ENCODE measurements at places on chromosomes 12 and 14.

DNA sequence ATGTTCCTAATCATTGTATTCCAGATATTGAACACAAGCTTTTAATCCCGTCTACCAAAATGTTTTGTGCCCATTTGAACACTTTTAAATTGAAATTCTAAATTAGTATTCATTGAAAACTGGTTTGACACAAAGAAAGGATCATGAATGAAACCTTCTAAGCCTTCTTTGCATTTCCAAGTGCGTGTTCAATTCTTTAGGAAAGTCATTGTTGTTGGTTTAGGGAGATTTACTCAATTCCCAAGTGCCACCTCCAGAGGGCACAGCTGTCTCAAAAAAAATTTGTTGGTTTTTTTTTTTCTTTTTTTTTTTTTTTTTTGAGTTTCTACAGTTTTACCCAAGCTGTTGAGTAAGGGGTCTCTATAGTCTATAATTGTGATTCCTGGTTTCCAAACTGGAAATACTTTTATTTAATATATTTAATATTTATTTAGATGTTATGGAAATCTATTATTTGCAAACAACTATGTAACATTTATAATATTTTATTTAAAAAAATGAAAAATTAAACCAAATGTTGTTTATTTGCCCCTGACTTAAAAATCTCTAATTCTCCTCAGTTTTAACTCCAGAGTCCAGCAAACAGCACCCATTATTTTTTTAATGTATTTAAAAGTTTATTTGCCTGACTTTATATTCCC lies 79.9 kb downstream of the NEDD1 start:
- DNase-seq, result no peak

- DNase-seq, result no peak
These were observed 73.7 kb downstream of the DCAF5 start for GRCh38 chr14:69079188-69079742.

- DNase-seq, result no peak
These were observed 780 bp downstream of the TBC1D15 start for GRCh38 chr12:71840231-71840847.

DNA sequence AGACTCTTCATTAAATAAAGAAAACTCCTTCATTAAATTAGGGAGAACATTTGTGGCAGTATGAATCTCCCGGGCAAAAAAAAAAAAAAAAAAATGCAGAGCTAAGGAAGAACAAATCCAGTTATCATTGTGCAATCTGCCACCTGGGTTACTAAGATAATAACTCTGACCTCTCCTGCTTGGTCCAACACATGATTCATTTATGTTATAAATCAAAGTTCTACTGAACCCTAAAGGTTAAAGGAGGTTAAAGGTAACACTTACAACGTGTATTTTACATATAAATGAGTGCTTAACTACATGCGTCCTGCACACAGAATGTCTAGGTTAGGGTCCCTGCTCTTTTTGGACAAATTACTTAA lies 4.2 kb downstream of the TGFB3 start:
- no peak for DNase-seq

DNA sequence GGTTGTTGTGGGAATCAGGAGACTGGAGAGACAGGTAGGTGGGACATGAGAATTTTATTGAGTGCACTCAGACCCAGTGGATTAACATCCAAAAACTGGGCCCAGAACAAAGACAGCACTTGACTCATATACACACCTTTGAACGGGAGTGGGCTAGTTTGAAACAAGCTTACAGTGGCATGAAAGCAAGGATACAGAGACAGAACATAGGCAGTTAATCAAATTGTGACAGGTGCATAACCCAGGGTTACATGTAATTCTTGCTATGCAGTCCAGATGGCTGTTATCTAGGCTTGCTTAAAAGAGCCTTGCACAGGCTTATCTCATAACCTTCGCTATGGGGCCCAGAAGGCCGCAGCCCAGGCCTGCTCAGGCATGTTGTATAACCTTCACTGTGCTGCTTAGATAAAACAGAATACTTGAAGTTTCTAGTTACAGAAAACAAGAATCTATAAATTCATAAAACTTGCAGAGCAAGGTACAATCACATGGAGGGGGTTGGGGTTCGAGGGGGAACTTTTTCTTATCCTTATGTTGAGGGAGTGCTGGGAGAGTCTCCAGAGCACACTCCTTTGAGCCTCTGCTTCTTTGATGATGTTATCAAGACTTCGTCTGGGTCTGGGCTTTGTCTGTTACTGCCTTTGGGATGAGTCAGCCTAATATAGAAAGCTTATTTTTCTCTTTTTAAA lies 81.7 kb downstream of the TNFAIP2 start:
- no peak for DNase-seq

DNA sequence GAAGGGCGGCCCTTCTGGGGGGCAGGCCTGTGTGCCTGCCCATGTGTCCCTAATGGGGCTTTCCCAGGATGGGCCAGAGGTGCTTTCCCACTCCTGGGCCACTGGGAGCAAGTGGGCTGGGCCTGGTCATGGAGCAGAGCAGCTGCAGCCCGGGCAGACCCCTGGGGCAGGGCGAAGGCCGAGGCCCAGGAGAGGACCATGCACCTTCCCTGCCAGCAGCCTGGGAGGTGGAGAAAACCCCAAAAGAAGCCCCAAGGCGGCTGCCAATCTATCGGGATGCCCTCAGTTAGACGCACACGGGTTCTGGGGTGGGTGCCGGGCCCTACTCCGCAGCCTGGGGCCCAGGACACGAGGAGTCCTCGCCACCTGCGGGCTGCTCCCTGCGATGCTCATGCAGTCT lies 16.1 kb upstream of the CRIP2 start:
- no peak for DNase-seq

DNA sequence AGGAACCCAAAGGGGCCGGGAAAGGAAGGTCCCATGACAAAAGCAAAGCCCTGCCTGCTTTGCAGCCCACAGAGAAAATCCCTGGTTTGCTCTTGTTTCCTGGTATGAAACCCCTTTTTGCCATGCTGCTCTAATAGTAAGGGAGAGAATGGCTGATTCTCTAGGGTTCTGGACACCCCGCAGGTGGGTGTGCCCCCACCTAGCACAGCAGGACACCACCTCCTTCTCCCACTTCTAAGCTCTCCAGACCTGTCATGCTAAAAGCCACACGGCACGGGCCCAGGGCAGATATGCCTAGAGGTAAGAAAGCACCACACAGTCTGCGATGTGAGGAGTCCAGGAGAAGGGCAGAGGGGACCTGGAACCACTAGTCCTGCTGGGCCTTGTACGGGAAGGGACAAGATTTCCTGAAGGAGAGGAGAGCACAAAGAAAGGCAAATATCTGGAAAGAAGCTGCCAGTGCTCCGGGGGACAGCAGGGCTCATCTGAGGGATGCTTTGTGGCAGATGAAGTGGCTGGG lies 113.3 kb downstream of the BCL11B start:
- DNase-seq, result no peak

- no peak for DNase-seq
These were observed 194.4 kb upstream of the PPFIA2 start for GRCh38 chr12:81953541-81953940.

DNA sequence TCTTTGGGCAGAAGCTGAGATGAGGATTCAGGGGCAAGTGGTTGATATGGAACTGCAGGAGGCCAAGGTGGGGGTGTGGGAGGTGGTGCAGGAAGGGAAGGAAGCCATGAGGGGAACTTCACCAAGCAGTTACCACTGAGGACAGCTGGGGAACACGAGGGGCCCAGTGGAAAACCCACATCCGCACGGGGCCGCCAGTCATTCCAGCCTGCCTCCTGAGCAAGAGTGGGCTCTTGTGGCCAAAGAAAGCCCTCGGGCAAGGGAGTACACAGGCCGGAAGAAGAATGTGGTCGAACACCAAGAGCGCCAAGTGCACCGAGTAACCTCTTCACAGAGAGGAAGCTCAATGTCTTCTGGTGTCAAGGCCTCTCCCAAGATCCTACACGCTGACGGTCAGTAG lies 252.2 kb upstream of the FOXN3 start:
- peak; percentile 1 for DNase-seq

DNA sequence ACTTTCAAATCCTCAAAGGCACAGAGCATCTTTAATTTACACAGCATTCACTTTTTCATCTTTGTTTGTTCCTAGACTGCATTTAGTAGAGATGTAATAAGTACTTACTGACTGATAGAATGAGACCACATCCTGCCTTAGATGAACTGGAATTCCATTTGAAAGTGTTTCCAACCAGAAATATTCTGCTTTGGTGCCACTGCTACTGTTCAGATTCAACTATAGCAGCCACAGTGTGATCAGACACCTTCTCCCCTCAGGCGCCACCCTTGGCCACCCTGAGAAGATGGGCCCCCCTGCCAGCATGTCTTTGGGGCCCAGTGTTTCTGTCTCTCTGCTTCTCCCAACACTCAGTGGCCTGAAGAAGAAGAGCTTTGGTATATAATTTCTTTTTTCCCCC lies 449.1 kb downstream of the RAD51B start:
- DNase-seq, result no peak

GRCh38 chr12:47781479-47782371 lies 8.7 kb downstream of the SLC48A1 start:
- no peak for DNase-seq

DNA sequence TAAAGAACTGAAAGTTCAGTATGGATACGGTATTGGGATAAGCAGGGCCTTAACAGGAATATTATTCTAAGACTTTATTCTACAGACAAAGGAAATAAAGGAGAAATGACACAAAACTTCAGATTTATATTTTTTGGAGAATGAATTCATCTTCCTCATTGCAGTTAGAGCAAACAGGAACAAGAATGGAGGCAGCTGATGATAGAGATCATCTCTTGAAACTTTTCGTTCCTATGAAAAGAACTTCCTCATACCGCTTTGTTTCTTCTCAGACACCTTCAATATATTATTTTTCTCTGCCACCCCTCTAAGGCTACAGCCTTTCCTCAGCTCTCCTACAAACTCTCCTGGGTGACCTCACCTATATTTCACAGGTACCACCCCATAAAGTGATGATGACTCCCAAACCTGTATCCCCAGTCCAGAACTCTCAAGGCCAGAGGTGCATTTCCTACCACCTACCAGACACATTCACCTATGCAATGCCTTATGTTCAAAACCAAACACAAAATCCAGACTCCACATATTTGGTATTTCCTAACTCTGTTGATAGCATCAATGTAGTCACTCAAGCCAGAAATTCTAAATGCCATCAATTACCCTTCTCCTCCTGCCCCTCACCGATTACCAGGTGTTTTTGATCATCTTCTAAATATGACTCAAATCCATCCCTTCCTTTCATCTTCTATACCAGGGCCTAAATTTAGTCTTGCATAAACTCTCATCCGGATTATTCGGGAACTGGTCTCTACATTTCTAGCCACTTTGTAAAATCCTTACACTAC lies 7.4 kb downstream of the MAP4K5 start:
- DNase-seq, result no peak

DNA sequence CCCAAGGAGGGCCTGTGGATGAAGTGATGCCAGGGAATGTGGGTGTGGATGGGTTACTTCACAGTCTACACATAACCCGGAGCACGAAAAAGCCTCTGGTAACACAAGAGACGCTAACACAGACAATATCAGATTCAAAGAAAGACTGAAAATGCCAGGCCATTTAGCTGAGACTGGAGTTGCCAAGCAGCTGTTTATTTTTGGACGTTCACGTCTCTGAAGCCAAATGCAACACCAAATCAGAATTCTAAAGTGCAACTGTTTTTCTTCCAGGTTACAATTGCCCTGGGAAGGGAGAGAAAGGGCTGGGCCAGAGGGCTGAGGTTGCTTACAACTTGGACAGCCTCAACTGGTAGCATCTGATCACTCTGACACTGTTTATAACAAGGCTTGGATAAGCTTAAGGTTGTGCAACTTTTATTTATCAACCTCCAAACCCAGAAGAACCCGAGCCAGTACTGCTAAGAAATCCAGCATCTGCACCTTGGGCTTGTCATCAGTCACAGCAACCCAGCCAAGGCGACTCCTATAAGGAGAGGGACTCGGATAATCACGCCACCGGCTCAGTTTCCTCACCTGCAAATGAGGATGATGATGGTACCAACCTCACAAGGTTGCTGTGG lies 24.8 kb downstream of the NUAK1 start:
- no peak for DNase-seq

DNA sequence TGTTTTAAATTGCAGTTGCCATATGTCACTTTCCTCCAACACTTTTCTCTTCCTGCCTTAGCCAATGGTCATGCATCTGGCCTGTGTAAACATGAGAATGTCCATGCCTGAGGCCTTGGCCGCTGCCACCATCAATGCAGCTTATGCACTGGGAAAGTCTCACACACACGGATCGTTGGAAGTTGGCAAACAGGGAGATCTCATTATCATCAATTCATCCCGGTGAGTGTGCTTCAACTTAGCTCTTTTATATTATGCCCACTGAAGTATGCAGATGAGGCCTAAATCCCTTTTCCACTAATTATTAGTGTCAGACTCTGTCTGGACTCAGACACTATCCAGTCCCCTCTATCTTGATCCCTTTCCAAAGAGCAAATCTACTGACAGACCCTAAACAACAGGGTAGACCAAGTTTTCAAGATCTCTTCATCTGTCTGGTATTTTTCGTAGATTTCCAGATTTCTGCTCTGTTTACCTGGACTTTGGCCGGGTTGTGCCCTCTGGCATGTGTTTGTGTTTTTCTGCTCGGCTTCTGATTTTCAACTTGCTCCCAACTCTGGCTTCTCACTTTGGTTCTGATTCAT lies 23.2 kb downstream of the AMDHD1 start:
- DNase-seq, result no peak

- no peak for DNase-seq
These were observed 15.9 kb downstream of the SYT10 start for GRCh38 chr12:33423706-33424105.

DNA sequence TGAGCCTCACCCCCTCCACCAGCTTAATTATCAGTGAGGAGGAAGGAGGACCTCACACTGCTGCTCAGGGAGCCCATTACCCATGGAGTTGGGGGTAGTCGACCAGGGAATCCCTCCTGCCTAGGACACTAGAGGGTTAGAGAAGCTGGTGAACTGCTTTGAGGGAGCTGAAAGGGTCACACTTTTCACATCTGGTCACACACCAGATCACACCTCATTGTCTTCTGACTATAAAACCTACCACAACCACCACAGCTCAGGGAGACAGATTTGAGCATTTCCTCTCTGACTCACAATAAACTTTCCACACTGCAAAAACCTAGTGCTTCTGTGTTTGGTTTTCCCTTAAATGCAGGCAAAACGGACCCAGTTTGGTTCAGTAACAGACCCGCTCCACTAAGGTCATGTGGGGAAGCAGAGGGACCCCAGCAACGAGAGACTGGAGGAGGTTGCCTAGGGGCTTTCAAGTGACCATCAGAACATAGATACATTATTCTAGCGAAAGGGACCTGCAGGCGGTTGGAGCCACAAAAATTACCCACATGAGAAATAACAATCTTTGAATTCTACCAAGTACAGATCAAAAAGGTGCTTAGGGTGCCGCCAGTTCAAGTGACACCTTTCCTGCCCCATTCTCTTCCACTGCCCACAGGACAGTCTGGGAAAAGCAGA lies 151.4 kb upstream of the AVPR1A start:
- DNase-seq, result no peak

- no peak for DNase-seq
These were observed 26.1 kb upstream of the GZMB start for GRCh38 chr14:24659916-24660570.

GRCh38 chr14:69543341-69544115 lies 31.1 kb downstream of the CCDC177 start:
- DNase-seq, result peak; percentile 20

DNA sequence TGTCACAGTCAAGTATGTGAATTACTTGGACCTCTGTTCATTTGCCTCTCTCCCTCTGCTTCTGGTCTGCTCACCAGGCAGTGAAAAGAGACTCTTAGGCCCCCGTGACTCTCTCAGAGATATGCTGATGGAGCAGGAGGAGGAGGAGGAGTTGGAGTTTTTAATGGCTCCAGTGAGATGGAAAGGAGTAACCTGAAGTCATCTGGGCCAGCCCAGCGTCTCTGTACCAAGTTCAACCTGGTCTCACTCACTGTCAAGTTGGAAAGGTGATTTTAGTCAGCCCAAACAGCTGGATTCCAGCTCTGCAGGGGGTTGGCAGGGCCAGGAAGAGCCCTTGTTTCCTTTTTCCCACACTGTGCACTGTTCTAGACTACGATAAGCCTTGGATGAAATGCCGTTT lies 48.6 kb downstream of the SH2B3 start:
- DNase-seq, result no peak
